CD4-positive, alpha-beta T cell treated with Interleukin-6 at 100 ng/mL for 8 hours (primary cell): ENCODE measurements at places on chromosomes 11 and 22.
A peak's percentile ranks its signal among the peaks of the same experiment; 100 is the strongest.

DNA sequence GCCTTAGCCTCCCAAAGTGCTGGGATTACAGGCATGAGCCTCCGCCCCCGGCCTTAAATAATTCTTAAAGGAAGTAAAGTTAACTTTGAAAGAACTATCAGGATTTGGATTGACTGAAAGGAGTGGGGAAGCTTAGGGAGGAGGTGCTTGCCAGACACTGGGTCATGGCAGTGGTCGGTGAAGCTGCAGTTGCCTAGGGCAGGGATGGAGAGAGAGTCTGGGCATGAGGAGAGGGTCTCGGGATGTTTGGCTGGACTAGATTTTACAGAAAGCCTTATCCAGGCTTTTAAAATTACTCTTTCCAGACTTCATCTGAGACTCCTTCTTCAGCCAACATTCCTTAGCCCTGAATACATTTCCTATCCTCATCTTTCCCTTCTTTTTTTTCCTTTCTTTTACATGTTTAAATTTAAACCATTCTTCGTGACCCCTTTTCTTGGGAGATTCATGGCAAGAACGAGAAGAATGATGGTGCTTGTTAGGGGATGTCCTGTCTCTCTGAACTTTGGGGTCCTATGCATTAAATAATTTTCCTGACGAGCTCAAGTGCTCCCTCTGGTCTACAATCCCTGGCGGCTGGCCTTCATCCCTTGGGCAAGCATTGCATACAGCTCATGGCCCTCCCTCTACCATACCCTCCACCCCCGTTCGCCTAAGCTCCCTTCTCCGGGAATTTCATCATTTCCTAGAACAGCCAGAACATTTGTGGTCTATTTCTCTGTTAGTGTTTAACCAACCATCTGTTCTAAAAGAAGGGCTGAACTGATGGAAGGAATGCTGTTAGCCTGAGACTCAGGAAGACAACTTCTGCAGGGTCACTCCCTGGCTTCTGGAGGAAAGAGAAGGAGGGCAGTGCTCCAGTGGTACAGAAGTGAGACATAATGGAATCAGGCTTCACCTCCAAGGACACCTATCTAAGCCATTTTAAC, at the start of gene NNMT:
Gene NNMT, plus strand, starts transcription at position 724 of the 929 bp plus-strand sequence. Its CDS starts 158 bp downstream, at position 882.
- DNase-seq = no peak

DNA sequence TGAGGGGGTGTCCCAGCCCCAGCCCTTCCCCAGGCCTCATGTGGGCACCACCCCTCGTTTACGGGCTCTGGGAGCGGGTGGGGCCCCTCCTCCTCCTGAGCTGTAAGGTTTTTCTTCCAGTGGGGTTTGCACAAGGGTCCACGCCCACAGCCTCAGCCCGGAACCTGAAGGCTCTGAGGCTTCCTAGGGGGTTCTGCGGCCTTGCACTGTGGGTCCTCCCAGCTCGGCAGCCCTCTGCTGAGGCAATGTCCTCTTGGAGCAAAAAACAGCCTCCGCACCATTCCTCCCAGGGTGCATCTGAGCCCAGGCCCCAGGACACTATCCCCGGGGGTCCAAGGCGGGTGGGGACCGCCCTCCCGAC, 14.1 kb downstream of the H19 start:
- no peak for DNase-seq

DNA sequence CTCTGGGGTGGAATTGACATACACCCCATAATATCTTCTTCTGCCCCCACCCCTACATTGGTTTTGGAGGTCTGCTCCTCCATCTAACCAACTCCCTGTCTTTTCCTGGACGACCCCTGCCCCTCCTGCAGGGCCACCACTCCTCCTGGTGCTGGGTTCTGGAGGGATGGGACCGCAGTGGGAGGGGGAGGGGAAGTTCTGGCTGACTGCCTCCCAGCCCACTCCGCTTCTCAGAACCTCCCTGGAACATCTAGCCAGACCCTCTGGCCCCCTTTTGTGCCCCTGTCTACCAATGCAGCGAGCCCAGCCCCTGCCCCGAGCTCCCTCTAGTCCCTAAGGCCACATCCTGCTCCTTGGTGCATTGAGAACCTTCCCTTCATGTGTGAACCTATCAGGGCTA, 1.2 kb downstream of the MYRF start:
- DNase-seq = no peak

DNA sequence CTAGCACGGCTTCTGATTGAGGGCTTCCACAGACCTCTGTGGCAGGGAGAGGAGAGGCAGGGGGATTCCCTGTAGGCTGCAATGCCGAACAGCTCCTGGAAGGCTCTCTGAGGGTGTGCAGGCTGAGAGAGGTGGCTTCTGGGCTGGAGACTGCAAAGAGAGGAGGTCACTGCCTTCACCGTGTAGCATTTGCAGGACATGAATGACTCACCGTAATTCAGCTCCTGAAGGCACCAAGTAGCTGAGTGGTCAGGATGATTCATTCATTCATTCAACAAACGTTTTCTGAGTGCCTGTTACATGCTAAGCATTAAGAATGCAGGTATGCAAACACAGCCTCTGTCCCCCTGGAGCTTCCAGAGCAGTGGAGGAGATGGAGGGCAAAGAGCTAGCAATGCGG, 18.0 kb upstream of the EIF3D start:
- DNase-seq = no peak

- DNase-seq = no peak
These were observed 24.0 kb downstream of the TCP11L1 start for GRCh38 chr11:33063326-33063881.

GRCh38 chr11:59263225-59263894, 50.6 kb upstream of the MPEG1 start:
- DNase-seq = no peak

- DNase-seq = no peak
These were observed 181.7 kb downstream of the OR4C45 start for GRCh38 chr11:50214376-50214775.

DNA sequence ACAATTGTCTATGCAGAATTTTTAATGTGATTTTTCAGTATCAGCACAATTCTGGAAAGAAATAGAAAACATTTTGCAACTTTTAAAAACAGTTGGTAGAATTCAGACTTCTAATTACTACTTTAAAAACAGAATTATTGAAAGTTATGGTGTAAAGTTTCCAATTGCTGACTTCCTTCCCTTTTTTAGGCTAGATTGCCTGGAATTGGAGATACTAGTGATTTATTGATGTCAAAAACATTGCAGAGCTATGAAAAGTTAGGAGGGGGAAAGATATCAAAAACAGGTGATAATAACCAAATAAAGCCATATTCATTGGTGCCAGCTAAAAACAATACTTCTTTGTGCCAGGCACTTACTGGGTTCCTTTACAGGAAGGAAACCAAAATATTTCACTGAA, 485.5 kb downstream of the TMEM135 start:
- no peak for DNase-seq

GRCh38 chr22:38262051-38262795, 10.6 kb downstream of the TMEM184B start:
- DNase-seq = peak; percentile 22
